ENCODE measurements at places on chromosomes 5 and 9.

DNA sequence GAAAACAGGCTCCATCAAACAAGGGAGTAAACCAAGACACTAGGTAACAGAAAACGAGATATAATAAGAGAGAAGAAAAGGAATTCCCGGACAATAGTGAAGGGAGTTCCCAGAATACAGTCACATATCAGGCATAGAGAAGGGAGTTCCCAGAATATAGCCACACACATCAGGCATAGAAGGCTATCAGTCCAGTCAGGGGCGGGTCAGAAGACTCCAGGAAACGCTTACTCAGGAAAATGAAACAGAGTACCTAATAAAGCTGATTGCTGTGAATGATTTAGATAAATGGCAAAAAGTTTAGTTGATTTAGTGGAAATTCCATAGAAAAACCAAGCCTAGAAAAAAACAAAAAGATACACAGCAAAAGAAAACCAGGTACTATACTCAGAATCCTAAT is 4.9 kb downstream of the TOMM5 start:
- no peak for DNase-seq

GRCh38 chr5:107948377-107948776 is 277.6 kb upstream of the EFNA5 start:
- no peak for DNase-seq

GRCh38 chr5:158080112-158080511 is 221.2 kb upstream of the CLINT1 start:
- no peak for DNase-seq

- no peak for DNase-seq
Observed at GRCh38 chr9:110089681-110090370, 118.1 kb downstream of the C9orf152 start.

- peak; percentile 61 for DNase-seq
Observed at GRCh38 chr9:111039231-111039906, 1.1 kb upstream of the LPAR1 start.

GRCh38 chr5:124421584-124421983 is 324.9 kb downstream of the ZNF608 start:
- no peak for DNase-seq

Data from RWPE2 (cell line).